ENCODE measurements at places on chromosomes 6 and 20.
A peak's percentile ranks its signal among the peaks of the same experiment; 100 is the strongest.

DNA sequence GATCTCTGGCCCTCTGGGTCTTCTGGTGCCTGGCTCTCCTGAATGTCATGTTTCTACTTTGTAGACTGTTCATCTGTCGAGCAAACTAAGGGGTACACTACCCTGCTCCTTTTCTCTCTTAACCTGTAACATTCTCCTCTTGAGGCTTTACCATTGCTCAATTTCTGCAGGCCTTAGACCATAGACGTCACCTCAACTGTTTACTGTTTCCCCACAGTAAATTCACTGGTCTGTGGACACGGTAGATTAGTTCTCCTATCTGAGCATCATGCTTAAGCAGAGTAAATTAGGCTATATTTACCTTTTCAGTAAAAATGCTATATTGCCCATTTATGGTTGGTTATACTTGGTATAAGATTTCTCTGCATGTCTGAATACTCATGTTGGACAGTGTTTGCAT lies 40.5 kb downstream of the MCM8 start:
- DNase-seq = no peak

DNA sequence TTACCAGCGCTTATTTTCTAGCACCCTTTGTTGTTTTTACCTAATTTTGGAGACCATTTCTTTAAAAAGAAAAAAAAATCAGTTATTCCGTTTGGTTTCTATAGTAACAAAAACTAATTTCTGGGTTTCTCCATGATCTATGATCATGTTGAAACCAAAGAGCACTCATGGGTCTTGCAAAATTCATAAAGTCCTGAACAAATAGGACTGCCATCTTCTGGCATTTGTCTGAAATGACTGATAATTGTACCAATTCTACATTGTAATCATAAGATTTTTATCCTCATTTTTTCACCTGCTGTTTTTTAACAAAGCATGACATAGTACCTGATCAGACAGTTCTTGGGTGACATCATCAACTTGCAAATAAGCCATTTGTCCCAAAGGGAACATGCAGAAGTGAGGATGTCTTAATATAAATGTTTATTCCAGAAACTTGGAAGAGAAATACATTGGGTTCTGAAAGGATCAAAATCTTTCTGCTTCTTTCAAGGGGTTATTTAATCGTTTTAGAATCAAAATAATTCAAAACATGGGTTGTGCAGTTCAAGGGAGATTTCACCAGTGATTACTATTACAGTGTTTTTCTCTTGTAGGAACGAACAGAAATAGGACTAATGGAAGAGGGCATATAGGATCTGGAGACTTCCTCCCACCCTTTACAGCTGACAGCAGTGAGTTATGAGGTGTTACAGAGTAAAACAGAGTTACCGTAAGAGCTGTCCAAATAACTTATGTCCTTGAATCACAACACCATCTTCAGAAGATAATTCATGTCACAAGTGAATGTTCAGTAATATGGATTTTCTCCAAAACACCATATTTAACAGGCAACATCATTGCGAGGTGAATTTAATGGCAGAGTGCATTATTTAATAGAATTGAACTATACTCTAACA lies 87.1 kb upstream of the GJE1 start:
- DNase-seq = peak; percentile 3

GRCh38 chr6:110530671-110531070 lies 54.3 kb upstream of the SLC22A16 start:
- no peak for DNase-seq

DNA sequence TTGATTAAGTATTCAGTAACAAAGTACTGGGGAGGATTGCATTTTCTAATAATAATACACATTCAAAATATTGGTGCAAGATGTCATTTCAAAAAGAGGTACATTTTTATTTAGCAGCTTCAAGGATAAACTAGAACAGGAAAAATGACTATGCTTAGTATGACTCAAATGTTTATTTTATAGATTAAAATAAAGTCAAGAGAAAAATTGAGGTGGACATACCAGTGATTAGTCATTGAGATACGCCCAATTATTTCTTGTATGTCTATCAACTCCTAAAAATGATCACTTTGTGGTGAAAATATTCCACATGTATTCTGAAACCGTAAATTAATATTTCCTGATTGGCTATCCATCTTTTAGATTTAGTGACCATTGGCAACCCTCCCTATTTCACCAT lies 96.7 kb downstream of the PHF3 start:
- DNase-seq = no peak

DNA sequence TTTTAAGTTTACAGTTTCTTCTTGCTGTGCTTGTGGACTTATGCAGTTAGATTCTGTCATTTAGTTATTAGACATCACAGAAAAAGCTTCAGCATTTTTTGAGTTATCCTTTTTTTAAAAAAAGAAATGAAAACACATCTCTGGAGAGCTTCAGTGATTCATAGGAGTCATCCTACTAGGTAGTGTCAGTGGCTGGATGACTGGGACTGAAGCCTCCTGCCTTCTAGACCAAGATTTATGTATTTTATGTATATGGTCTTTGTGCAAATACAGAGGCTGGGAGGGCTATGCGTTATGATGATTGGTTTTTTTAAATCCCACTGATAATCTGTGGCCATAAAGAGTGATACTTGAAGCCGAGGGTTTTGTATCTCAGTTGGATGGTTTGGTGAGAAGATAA lies 125.9 kb upstream of the JAG1 start:
- DNase-seq = no peak

GRCh38 chr20:3275966-3276679 lies 37.1 kb upstream of the SLC4A11 start:
- no peak for DNase-seq

- DNase-seq = no peak
Measured at GRCh38 chr6:35724059-35724458, 12.8 kb upstream of the ARMC12 start.

- no peak for DNase-seq
Measured at GRCh38 chr6:9581155-9581554, 833.7 kb downstream of the TFAP2A start.

DNA sequence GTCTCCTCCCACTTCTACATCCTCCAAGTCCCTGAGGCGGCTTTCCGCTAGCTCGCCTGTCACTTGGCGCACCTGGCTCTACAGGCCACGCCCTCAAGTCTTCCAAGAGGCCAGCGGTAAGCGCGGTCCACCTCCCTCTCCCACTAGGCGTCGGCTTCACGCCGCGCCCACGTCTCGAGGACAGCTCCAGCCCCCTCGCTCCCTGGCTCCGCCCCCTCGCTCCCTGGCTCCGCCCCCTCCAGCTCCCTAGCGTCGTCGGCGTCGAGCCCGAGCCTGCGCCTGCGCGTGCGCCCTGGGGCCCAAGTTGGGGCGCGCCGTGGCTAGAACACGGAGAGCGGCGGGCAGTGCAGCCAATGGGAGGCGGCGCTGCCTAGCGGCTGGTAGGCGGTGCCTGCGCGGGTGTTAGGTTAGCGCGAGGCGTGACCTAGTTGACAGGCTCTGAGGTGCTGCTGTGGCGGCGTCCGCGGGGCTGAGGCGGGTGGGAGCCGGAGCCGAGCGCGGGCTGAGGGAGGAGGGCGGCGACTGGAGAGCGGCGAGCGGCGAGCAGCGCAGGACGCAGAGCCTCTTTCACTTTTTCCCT lies at the start of gene MACROD2:
Gene MACROD2 (plus strand): TSS at position 431 of the 580 bp plus-strand sequence.
- peak; percentile 26 for DNase-seq

DNA sequence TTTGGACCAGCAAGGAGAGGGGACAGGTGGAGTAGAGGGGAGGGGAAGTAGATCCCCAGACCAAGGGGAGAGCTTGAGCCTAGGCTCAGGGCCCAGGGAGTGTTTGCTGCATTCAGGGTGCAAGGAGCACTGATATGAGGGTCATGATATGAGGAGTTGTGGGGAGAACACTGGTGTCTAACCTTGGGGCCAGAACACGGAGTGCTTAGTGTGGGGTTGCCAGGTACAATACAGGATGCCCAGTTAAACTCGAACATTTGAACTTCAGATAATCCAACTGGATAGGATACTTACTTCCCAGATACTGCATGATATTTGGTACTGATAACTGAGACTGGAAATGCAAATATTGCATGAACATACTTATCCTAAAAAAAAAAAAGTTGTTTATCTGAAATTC lies 2.4 kb downstream of the SLC22A1 start:
- no peak for DNase-seq

- no peak for DNase-seq
Measured at GRCh38 chr6:16229700-16230099, 8.7 kb upstream of the GMPR start.

DNA sequence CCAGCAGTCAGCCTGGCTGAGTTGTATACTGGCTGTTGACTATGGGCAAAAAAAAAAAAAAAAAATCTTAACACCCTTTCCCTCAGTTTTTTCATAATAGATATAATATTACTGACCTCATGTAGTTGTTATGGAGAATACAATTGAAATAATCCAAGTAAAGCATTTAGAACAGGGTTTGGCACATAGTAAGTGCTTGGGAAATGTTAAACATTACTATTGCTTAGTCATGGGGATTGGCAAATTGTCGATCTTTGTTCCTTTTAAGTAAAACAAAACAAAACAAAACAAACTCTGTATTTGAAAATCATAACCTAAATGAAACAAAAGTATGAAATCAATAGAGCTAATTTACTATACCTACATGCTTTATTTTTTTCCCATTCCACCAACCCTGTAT lies 458.4 kb downstream of the GRIK2 start:
- DNase-seq = no peak

- DNase-seq = no peak
Measured at GRCh38 chr6:82687855-82688254, 324.2 kb downstream of the TPBG start.

DNA sequence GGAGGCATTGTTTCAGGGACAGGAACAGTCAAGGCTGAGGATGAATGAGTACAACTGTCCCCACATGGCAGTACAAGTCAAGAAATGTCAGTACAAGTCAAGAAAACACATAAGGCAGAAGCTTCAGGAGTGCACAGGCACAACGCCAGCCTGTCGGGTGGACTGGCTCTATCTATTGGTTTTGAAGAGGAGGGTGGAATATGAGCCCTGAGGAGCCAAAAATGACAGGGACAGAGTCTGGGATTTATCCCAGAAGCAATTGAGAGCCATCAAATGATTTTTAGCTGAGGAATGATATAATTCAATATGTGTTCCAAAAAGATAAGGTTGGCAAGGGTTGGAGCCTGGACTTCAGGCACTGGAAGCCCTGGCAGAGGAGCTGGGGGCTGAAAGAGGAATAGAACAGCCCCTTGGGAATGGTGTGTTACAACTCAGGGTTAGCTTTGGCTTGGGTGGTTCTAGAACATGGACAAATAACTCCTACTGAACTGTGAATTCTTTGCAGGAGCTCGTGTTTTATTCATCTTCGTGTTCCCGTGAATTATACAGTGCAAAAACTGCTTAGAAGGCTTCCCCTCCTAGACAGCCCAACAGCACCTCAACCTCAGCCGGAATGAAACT lies 425.7 kb upstream of the ARID1B start:
- DNase-seq = no peak

DNA sequence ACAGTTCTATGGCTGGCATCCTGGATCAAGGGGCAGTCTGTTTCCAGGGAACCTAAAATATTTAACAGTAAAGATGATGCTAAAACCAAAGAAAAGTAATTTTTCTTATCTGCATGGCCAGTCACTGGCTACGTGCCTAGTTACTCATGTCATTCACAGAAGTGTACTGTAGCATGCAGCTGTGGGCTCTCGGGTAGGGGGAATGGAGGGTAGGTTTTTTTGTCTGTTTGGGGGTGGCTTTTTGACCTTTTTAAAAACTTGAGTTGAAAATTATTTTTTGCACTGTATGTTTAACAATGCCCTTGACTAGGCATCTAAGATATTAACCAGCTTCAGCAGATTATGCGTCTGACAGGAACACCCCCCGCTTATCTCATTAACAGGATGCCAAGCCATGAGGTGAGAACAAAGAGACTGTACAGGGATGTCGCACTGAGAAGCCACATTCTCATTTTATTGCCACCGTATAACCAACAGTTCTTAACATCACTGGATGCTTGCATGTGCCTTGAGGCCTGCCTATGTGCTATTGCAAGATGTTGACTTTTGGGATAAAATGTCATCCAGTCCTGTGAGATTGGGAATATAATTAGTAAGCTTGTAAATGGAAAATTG lies 30.3 kb upstream of the MAPK13 start:
- no peak for DNase-seq

- no peak for DNase-seq
Measured at GRCh38 chr6:40196135-40196518, 261.9 kb upstream of the MOCS1 start.

DNA sequence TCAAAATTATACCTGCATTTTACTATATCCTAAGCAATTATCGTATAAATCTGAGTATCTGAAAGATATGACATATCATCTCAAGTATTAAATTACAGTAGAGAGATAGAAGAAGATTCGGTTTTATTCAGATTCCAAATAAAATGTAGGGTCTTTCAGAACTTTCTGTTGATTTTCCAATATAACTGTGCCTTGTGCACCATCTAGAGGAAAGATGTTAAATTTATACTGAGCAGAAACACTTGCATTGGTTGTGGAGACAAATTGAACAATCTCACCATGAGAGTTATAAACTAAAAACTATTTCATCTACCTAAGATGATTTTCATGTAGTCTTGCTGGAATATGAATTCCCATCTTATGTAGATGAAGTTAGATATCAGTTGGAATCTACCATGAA lies 26.8 kb upstream of the HSF2 start:
- no peak for DNase-seq

GRCh38 chr20:15310361-15310760 lies 972.9 kb upstream of the FLRT3 start:
- no peak for DNase-seq

DNA sequence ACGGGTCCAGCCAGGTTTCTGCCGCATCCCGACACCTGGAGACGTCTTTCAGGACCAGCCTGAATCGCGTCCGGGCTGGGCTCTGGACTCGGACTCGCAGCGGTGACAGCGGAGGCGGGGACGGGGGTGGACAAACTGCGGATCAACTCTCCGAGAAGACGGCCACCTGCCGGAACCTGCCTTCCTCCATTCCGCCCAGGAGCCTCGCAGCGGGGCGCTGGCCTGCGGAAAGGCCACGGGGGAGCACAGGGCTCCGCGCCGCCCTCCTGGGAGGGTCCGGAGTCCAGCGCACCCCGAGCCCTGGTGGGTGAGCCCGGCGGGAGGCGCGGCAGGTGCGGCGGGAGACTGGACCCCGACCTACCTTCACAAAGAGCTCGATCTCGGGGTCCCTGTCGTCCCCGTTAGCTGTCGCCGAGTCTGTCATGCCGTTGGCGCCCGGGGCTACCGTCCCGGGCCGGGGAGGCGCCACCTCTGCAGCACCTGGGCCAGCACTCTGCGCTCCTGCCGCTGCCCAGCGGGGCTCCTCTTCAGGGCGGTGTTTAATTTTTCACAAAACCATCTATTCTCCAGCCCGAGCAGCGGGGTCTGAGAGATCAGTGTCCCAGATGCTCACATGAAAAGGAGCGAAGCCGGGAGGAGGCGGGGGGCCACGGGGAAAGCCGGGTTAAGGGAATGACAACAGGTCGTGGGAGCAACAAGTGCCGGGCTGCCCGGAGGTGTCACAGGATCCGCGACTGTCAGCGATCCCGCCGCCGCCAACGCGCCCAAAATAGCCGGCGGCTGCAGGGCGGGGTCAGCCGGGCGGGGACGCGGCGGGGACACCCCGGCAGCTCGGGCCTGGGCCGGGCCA lies at the start of gene CLIC5:
Gene CLIC5 (minus strand): TSS at position 742 of the 850 bp plus-strand sequence. CDS start 318 bp downstream, at position 424.
- no peak for DNase-seq

Data from non-pigmented ciliary epithelial cell (primary cell).